Right lung (tissue), 10 donors: ENCODE measurements at places on chromosomes 12 and 14. TPM values are rescaled to one million over a fixed set of nuclear protein-coding genes. Genes with fewer than 3 reads are reported as not detected.
A peak's percentile ranks its signal among the peaks of the same experiment; 100 is the strongest.

The HCAR3 gene
- 0.09 TPM for polyA plus RNA-seq

The USP44 gene
- 4.1 TPM for polyA plus RNA-seq

The OR4K5 gene
- polyA plus RNA-seq, result not detected

The GATC gene
- polyA plus RNA-seq, result 32.4 TPM

The BEGAIN gene
- polyA plus RNA-seq, result 1.3 TPM

The FGF6 gene
- polyA plus RNA-seq, result not detected

The TAS2R10 gene
- polyA plus RNA-seq, result 1.1 TPM

The MORN3 gene
- polyA plus RNA-seq, result 1.9 TPM

The PRICKLE1 gene
- polyA plus RNA-seq, result 60.7 TPM

The PSMC1 gene
- 143 TPM for polyA plus RNA-seq

The MYF5 gene
- polyA plus RNA-seq, result 0.12 TPM

GRCh38 chr12:39176356-39176755 is 266.6 kb downstream of the KIF21A start:
- DNase-seq, result no peak

GRCh38 chr12:50074936-50075807 is 10.0 kb upstream of the SMARCD1 start:
- DNase-seq, result peak; percentile 76

- no peak for DNase-seq
Measured at GRCh38 chr12:132322206-132323132, 6.9 kb downstream of the GALNT9 start.

- DNase-seq, result no peak
Measured at GRCh38 chr12:64891629-64892028, 67.2 kb downstream of the TBC1D30 start.

- DNase-seq, result no peak
Measured at GRCh38 chr12:88445705-88446394, 134.4 kb downstream of the KITLG start.

- no peak for DNase-seq
Measured at GRCh38 chr14:100143523-100143922, 15.9 kb downstream of the DEGS2 start.

- no peak for DNase-seq
Measured at GRCh38 chr12:64184216-64184615, 37.9 kb downstream of the KICS2 start.

DNA sequence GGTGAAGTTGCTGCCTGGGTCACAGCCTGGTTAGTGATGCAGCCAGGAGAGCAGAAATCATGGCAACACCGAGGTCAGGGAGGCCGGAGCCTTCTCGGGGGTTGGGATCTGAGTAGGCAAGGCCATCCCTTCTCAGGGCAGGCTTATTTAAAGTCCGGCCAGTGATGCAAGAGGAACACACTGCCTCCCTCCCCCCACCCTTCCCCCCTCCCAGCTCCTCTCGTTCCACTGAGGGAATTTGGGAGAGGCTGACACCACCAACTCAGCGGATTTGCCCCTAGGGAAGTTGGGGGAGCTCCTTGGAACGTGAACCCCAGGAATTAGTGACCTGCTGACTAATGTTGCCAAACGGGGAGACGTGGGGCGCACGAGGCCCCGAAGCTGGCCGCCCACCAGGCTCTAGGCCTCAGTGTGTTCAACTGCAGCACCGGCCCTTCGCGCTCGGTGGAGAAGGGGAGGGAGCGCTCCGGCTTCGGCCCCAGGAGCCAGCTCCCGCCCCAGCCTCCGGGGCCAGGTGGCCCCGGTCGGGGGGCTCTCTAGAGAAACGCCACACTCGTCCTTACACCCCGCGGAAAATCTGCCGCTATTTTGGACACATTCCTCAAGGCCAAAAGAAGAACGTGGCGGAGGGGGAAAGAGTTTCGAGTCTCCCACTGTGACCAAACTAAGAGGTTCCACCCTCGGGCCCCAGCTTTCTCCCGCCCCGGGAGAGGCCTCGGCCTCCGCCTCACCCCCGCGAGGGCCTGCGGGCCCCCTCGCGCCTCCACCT is 1.6 kb downstream of the CTDSP2 start:
- DNase-seq, result no peak

DNA sequence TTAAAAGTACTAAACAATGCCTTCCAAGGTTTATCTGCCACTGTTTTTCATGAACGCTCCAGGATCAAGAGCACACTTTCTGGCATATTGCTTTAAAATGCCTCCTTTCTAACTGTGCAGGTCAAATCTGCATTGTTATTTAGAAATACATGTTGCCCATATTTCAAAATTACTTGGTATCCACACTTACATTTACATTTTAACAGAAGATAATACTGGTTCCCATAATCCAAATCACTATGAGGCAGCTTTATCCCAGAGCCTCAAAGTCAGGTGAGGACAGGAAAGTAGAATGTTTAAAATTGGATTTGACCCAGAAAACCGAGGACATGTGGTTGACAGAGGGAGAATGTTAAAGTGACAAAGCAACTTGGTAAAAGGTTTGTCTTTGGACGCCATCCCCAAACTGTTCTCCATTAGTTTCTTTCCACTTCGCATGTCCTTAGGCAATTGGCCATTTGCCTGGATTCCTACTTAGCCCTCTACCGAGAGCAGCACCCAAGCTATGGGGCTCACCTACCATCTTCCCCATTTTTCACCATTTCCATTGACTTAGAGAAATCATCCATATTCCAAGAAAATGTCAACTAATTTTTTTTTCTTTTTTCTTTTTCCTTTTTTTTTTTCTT is 353.0 kb downstream of the PAWR start:
- DNase-seq, result no peak

DNA sequence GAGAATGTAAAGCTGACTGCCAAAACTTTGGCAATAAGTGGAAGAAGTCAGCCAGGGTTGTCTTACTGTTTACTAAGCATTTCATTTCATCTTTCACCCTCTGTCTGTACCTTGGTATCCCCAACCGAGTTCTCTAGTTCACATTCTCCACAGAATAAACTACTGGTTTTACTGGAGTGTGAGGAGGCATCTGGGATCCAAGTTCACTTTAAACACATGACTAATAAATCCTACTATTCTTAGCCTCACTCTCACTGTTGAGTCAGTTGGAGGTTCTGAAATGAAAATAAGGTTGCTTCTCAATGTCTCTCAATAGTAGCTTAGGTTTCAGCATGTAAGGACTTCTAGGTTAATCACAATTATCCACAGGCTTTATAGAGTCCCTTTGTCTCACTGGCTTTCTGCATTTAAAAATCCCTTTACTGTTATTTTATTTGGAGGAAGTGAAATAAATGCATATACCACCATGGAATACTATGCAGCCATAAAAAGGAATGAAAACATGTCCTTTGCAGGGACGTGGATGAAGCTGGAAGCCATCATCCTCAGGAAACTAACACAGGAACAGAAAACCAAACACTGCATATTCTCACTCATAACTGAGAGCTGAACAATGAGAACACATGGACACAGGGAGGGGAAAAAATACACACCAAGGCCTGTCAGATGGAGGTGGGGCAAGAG is 95.8 kb downstream of the EPS8 start:
- DNase-seq, result no peak

DNA sequence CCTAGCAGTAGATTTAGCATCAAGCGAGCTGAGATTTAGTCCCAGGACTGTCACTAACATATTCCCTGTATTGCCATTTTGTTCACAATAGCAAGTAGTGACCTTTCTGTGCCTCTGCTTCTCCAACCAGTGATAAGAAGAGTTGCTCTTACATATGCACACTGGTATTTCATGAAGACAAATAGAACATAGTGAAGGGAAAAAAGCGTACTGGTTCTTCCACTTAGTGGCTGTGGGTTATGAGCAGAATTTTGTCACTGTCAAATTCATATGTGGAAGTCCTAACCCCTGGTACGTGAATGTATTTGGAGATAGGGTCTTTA is 12.3 kb upstream of the PPFIBP1 start:
- DNase-seq, result no peak

- DNase-seq, result no peak
Measured at GRCh38 chr12:87163122-87163521, 866.1 kb downstream of the C12orf50 start.

DNA sequence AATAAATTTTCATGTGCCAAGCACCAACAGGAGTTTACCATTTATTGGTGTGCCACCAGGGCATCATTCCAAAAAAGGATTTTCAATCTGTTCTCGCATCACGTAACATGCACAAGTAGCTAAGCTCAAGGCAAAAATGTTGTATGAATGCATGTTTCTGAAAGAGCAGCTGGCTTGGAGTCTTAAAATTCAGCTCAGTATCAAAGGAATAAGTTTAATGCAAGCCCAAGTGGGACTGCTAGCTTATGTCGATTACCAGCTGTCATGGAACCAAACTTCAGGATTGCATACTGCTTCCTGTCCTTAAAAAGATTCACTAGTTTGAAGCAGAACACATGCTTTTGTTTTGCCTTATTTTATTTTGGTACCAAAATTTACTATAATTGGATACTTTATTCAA is 437.0 kb downstream of the FSCB start:
- DNase-seq, result no peak

- no peak for DNase-seq
Measured at GRCh38 chr14:38791862-38792261, 311.2 kb downstream of the SEC23A start.

- no peak for DNase-seq
Measured at GRCh38 chr12:11954181-11954580, 116.6 kb upstream of the BCL2L14 start.

- DNase-seq, result no peak
Measured at GRCh38 chr12:76183459-76184186, 99.1 kb upstream of the NAP1L1 start.

- no peak for DNase-seq
Measured at GRCh38 chr14:20667957-20668356, 16.4 kb upstream of the RNASE4 start.

DNA sequence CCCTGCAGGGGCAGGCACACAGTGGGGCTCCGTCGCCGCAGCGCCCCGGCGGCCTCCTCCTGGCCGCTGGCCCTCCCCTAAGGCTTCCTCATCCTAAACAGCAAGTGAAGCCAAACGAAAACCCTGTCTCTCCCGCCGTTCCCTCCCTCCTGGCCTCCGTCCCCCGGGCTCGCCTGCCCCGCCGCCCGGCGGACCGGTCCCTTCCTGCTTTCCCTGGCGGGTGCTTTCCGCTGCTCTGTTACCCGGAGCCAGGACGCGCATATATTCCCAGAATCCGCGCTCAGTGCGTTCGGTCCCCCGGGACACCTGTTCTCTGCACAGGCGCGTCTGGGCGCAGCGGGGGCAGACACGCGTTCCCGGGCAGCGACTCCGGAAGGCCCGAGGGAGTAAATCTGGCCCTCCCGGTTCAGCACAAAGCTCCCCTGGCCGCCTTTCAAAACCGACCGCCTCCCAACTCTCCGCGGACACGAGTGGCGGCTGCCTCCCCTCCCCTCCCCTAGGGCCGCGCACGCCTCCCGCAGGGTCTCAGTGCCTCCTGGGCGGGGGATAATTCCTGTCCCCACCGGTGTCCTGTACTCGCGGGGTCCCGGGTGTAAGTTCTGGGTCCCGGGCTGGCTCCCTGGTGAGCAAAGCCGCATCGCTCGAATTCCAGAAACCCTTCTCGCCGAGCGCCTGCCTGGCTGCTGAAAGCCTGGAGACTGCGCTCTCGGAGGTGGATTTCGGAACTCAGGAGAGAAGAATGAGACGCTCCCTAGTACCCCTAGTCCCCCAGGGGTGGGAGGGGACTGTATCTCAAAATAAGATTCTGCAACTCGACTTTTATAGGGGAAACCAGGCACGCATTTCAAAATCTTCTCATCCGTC is 21.4 kb upstream of the CEP170B start:
- peak; percentile 12 for DNase-seq

DNA sequence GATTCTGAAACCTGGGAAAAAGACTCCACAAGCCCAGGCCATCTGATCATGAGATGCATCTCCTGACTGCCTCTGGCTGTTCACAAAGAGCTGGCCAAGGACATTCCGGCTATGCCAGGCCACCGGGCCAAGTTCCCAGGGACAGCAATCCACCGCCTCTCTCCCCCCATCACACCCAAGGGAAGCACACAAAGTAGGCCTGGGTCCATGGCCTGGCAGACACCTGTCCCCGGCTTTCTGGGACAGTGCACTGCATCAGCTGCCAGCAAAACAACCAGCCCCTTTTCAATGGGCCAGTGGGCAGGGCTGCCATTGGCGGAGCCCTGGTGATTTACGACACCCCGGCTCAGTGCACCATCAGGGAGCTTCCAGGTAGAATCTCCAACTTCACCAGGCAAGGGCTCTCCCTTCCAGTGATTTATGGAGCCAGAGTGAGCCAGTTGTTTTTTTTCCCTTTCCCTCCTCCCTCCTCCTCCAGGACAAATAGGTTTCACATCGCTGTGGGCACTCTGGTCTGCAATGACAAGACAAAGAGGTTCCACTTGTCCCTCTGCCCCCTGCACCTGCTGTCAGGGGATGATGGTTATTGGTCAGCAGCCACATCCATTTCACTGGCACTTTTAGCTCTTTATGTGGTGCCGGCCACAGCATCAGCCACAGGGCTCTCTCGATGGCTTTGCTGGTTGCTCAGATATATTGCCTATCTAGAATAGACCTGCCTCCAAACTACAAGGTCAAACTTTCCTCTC is 149.6 kb downstream of the SLC38A6 start:
- DNase-seq, result no peak

DNA sequence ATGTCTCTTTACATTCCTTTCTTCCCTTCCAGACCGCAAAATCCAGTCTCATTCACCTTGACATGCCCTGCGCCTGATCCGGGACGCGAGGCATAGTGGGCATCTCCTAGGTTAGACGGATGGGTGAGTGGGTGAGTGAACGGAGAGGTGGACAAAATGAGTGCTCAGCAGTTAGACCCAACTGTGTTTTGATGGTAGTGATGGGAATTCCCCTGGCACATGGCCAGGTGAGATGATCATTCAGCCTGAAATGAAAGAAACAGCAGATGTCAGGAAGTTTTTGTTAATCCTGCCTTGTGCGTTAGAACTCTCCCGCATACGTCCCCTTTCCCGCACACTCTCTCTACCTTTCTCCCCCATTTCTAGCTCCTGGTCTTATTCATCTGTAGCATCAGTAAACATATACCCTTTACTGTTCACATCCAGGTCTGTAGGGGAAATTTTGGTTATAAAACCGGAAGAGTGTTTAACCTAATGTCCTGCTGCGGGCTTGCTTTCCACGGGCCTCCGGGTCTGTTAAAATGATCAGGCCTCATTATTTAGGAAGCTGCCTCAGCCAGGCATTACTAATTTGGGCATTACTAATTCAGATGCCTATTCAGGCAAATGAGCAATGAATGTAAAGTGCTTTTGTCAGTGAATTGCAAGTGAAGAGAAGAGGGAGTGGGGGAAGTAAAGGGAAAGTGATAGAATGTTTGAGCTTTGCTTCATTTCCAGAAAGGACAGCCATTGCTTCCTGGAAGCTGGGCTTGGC is 172.8 kb downstream of the ETV6 start:
- no peak for DNase-seq

DNA sequence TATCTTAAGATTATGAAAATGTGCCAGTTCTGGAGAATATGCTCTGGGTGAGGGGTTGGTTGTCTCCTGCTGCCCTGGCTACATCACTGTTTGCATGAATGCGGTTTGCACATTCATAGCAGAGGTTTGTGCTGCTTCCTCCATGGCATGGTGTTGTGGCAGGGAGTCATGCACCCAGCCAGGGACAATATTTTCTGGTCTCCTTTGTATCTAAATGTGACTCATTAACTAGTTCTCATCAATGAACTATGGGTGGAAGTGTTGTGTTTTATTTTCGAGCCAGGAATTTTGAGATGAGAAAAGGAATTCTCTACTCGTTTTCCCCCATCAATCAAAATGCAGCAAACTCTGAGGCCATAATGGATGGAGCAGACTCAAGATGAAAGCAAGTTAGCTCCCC is 527.3 kb downstream of the SNAPC1 start:
- no peak for DNase-seq

GRCh38 chr14:88025313-88025712 is 20.4 kb downstream of the GPR65 start:
- no peak for DNase-seq

GRCh38 chr12:220491-220890 is 6.5 kb upstream of the SLC6A12 start:
- no peak for DNase-seq
